ENCODE measurements at places on chromosomes 7 and 10. TPM values are rescaled to one million over a fixed set of nuclear protein-coding genes. Genes with fewer than 3 reads are reported as not detected.

- H3K27me3 ChIP-seq = no peaks in the 10 kb centered on the region
- H3K27ac ChIP-seq = no peak overlapping the region
- no peak overlapping the region for H3K4me3 ChIP-seq
- DNase-seq = no peak
Measured at GRCh38 chr10:129786216-129786615, 177.9 kb downstream of the EBF3 start.

GRCh38 chr7:2018569-2019460, 213.9 kb downstream of the MAD1L1 start:
- H3K36me3 ChIP-seq = no peaks in the 10 kb centered on the region
- no peaks in the 10 kb centered on the region for H3K27me3 ChIP-seq
- DNase-seq = no peak
- no peak overlapping the region for H3K4me3 ChIP-seq

DNA sequence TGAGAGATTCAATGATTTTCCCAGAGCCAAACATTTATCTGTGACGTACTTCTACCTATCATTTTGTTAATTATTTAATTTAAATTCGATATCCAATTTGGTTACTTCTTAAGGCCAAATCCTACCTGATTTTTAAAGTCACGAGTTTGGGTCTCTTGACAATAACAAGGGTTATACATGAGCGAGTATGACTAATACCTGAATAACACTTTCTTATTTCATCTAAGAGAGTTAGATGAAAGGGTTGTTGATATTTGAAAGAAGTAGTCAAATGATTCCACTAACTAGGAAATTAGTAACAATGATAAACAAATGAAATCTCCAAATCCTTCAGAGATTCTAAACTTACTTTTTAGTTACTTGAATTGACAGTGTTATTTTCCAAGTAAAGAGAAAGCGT, 1086.9 kb downstream of the XPNPEP1 start:
- H3K27me3 ChIP-seq = no peaks in the 10 kb centered on the region
- H3K4me1 ChIP-seq = no peaks in the 10 kb centered on the region
- no peak overlapping the region for H3K4me3 ChIP-seq

DNA sequence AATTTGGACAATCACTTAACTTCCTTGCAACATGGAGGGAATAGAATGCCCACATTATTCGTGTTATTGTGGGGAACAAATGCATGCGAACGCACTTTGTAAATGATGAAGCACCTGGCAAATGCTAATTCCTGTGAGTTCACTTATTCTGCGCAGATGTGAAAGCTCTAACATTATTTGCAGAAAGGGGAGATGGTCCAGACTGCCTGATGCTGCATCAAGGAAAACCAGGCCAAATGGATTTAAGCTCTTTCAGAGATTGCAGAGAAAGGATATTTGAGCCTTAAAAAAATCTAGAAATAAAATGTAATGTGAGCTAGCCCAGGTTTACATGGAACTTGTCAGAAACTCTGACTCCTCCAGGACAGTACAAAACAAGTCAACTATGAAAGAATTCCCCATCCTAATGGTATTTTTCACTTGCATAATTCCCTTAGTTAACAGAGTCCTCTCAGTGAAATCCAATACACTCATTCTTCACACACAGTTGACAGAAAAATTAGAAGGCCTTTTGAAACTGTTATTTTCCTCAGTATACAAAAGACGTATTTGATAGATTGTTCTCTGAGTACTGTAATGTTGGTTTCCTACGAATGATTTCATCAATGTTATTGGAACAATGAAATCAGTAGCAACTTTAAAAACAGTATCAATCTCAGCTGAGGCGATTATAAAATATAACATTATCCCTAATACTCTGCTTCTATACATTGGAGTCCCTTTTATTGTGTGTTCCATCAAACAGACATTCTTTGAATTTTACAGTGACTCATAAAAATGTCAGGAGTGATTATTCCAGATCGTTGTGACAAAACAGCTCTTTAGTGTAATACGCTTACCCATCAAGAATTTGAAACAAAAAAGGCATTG, 136.3 kb upstream of the ANK3 start:
- H3K27me3 ChIP-seq = no peaks in the 10 kb centered on the region
- DNase-seq = no peak
- H3K4me1 ChIP-seq = no peaks in the 10 kb centered on the region
- peaks cover 2% of the 10 kb centered on the region for H3K36me3 ChIP-seq
- no peak overlapping the region for H3K27ac ChIP-seq

DNA sequence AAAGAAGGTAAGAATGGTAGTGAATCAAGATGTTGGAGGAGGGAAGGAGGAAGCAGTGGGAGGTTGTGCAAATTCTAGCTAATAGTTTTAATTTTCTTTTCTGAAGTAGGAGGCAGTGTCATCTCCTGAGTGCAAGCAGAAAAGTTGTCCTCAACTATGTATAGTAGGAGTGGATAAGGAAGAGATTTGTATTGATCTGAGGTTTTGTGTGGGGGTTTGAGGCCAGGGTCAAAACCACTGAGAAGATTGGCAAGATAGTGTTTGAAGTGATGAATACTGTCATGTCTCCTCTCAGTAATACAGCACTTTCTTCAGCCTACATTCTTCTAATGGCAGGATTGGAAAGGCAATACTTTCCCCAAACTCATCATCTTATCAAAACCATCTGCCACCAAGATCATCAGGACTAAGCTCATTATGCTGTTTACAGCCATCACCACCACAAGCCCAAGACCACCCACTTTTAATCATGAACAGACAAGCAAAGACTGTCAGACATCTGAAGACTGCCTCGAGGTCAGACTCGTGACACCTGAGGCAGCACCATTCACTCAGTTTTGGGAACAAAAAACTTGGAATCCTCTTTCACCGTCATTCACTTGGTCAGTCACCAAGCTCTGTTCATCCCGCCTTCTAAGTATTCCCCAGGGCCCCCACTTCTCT, 1.5 kb upstream of the MIOS start:
- no peak for DNase-seq
- peaks cover 13% of the 10 kb centered on the region for H3K36me3 ChIP-seq
- H3K27me3 ChIP-seq = no peaks in the 10 kb centered on the region

- no peaks in the 10 kb centered on the region for H3K27me3 ChIP-seq
- H3K27ac ChIP-seq = no peak overlapping the region
- no peaks in the 10 kb centered on the region for H3K36me3 ChIP-seq
- no peak for DNase-seq
Measured at GRCh38 chr7:32018845-32019578, 51.2 kb downstream of the PDE1C start.

BPGM gene
- 18.6 TPM for total RNA-seq

NFE2L3 gene
- total RNA-seq = 44.4 TPM

PARG gene
- total RNA-seq = 31.6 TPM

HOXA5 gene
- not detected for total RNA-seq
